ENCODE measurements at places on chromosomes 13 and 19.
A peak's percentile ranks its signal among the peaks of the same experiment; 100 is the strongest.

DNA sequence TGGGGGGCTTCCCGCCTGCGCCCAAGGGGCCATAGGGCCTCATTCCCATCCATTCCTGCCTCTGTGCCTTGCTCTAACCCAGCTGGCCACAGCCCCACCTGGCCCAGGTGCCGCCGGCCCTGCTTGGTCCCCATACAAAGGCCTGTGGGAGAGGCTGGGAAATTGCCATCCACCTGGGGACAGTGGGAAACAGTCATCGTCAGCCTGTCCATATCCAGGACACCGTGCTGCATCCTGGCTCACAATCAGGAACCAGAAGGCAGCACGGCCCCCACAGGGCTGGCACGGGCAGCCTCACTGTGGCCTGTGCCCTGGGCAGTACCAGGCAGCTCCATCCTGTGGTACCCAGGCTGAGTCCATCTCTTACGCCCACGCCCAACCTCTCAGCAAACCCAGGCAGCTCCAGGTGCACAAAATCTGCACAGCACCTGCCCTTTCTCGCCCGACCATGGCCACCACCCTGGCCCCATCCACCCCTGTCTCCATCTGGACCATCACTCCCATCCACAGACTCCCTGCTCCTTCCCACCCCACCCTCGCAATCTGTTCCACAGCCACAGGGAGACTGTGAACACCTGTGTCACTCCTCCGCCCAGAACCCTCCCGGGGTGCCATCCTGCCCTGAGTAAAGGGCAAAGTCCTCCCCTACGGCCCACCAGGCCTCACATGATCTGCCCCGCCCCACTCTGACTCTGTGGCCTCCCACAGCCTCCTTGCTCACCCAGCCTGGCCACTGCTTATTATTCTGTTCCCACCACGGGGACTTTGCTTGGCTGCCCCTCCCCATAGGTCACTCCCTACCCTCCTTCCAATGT lies 21.1 kb upstream of the FBXO27 start:
- no peak for DNase-seq

DNA sequence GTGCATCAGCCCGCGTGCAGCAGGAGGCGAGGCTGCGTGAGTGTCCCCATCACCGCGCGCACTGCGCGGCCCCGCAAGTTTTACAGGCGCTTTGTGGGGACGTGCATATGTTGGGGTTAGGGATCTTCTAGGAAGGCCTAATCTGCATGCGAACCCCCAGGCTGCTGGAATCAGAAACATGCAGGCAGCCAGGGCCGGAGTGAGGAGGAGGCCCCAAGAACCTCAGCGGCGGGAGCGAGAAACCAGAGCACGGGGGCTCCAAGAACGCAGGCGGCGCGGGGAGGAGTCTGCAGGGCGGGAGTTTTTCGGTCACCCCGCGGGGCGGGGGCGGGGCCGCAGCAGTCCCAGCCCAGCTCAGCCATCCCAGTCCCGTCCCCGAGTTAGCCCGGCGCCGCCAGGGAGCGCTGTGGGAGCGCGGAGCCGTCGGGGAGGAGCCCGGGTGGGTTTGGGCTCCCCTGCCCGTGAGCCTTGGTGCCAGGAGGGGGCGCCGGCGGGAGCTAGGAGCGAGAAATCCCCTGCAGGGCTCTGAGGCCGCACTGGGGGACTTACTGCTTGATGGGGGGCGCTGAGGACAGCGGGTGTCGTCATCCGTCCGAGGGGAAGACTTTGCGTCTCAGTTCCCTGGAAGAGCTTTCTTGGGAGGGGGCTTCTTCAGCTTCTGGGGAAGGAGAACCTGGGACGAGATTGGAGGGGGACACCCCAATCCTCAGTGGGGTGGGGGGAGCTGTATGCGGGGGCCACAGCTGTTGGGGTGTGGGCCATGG lies 933 bp upstream of the NRTN start:
- peak; percentile 89 for DNase-seq

- no peak for DNase-seq
Observed at GRCh38 chr13:79593121-79593520, 112.2 kb downstream of the NDFIP2 start.

GRCh38 chr13:32428581-32429432 lies 877 bp upstream of the N4BP2L1 start:
- DNase-seq: peak; percentile 22

GRCh38 chr19:11949201-11949600 lies 15.6 kb upstream of the ZNF763 start:
- no peak for DNase-seq

- DNase-seq: peak; percentile 80
Observed at GRCh38 chr19:52336117-52336790, at the start of gene ZNF610. TSS of gene ZNF610 (plus strand) at chr19:52336243. CDS start at chr19:52349173, 12,930 bp downstream.

GRCh38 chr19:17753976-17754375 lies 2.7 kb downstream of the FCHO1 start:
- DNase-seq: no peak
